ENCODE measurements at places on chromosomes 1 and 21. TPM values are rescaled to one million over a fixed set of nuclear protein-coding genes. Genes with fewer than 3 reads are reported as not detected.

The SIM2 gene
- total RNA-seq: 0.07 TPM

DNA sequence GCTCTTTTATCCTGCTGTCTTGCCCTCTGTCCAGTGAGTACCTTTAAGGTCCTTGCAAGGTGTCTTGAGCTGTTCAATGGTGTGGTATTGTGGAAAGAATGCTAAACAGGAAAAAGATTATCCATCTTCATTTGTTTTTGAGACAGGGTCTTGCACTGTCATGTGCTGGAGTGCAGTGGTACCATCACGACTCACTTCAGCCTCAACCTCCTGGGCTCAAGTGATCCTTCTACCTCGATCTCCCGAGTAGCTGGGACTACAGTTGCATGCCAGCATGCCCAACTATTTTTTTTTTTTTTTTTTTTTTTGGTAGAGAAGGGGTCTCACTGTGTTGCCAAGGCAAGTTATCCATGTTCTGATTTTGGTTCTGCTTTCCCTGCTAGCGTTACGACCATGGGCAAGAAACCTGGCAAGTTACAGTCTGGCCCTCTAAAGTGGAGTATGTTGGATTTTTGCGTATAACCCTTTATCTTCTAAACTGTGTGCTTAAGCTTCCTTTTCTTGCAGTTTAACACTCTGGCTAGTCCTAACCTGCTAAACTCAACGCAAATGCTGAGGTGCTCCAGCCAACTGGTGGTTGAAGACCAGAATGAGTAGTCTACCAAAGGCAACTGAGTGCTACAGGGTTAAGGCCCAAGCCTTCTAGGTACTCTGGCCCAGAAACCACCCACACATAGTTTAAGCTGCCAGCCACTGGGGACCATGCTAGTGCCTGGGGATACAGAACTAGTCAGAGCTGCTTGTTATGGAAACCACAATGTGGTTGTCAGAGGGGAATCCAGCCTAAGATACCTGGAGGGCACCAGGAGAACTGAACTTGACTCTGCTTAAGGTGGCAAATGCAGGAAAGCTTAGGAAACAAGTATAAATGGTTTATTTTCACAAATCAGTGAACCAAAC lies 7.9 kb downstream of the RPL11 start:
- peaks cover 26% of the 10 kb centered on the region for H3K36me3 ChIP-seq
- H3K4me1 ChIP-seq: no peaks in the 10 kb centered on the region
- no peaks in the 10 kb centered on the region for H3K27me3 ChIP-seq
- no peak overlapping the region for H3K27ac ChIP-seq

DNA sequence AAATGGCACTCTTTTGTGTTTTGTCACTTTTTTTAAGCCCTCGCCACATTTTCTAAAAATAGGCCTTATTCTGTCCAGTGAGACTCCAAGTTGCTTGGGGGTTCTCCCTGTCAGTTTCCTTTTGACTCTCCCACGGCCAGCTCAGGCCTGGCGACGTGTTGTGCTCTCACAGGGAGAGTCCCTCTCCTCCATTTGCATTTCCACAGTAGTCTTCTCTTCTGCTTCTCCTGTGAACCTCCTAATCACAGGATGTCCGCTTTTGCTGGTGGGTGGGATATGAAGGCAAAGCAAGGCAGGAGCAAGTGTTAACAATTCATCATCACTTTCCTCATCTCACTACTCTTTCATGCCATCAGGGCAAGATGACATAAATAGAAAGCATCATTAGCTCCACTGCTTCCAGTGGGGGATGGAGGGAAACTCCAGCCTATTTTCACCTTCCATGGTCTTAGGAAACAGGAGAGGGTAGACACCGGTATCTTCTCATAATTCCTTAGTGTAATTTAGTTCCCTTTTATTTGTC lies 99.8 kb downstream of the INTS7 start:
- no peak for DNase-seq
- H3K4me3 ChIP-seq: no peak overlapping the region
- no peaks in the 10 kb centered on the region for H3K4me1 ChIP-seq
- no peak overlapping the region for H3K27ac ChIP-seq

DNA sequence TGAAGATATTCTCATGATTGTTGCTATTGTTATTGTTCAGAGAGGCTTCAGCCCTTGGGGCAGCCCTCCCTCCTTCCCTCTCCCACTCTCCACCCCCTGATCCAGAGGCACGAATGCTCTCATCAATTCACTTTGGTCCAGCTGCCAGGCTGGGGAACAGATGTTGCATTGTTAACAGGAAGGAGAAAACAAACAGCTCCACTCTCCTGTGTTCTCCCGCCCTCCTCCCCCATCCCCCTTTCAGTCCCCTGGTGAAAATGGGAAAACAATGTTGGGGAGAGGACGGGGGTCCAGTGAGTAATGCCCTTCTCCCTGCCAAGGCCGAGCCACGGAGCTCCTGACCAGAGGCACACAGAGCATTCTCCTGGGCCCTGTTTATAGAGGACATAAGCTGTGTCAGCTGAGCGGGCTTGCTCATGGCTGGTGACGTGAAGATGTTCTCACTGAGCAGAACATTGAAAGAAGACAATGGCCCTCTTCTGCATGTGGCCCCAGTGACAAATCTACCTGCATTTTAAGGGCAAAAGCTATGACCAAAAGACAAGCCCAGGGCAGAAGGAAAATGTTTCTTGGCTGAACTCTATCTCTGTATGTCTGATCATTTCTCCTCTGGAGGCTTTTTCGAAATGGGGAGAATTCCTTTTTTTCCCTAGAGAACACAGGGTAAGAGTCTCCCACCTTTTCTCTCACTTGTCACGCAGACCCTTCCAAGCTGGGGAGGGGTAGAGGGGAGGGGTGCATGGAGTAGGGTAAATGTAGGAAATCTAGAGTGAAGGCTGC lies 111.7 kb downstream of the GLUL start:
- no peak for DNase-seq
- H3K27me3 ChIP-seq: no peaks in the 10 kb centered on the region

Data from colonic mucosa (tissue), 4 donors.